ENCODE measurements at places on chromosomes 4 and X.

GRCh38 chr4:112637552-112637866 lies 566 bp downstream of the LARP7 start:
- no peak for DNase-seq

DNA sequence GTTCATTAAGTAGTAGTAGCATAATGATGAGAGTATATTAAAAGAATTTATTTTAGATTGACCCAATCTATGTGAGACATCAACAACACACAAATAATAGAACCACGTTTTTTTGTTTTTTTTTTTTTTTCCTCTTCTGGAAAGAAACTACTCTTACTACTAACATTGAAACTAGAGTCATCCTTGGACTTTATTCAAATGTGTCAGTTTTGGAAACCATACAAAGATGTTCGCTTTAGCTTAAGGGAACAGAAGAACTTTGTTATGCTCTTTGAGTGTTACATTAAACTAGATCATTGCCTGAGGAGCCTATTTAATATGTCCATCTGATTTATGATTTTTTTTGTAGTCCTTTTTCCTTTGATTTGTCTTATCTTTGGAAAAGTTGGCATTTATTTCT lies 166.7 kb downstream of the RPA4 start:
- DNase-seq: no peak

DNA sequence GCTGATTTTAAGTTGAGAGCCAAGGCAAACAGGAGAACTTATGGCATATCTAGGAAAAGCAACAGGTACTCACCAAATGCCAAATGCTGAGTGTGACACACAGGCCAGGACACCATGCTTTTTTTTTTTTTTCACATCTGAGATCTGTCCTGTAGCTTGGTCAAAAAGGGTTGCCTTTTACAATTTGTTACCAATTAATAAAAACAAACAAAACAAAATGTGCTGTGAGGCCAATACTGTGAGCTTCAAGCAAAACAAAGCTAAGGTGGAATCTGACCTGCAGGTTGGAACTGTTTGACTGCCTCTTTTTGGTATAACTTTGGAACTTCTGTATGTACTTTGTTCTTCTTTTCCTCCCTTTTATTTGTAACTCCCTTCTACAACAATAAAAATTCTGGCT lies 548.5 kb upstream of the IGFBP7 start:
- no peak for DNase-seq

DNA sequence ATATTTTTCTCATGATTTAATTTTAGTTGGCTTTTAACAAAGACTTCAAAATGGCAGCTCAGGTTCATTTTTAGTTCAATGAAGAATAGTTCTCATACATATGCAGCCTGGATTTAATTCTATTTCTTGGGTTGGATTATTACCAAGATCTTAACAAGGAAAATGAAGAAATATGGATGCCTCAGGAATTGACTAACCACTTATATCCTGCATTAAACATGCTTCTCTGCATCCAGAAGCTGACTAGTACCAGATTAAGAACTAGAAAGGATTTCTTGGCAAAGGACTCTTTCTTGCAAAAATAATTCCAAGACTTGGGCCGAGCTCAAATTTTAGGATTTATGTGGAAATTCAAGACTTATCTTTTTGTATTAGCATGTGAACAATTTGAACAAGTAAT lies 5.6 kb upstream of the KLHL2 start:
- DNase-seq: no peak

DNA sequence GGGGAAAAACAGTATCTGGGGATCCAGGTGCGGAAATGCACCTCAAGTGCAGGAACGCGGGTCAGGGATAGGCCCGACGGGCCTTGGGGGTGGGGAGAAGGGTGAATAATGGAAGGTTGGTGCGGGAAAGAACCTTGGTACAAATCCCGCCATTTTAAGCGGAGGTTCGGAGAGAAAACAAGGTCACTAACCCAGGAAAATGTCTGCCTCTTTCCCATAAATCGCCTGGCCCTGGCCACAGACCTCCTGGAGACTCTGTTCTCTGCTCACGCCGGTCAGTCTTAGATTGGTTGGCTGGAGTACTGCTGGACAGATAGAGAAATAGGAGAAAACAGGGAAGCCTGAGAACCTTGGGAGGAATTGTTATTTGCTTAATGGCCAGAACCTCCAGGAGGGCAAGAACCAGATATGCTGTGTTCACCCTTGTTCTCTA lies 897 bp upstream of the FBXL5 start:
- DNase-seq: no peak

DNA sequence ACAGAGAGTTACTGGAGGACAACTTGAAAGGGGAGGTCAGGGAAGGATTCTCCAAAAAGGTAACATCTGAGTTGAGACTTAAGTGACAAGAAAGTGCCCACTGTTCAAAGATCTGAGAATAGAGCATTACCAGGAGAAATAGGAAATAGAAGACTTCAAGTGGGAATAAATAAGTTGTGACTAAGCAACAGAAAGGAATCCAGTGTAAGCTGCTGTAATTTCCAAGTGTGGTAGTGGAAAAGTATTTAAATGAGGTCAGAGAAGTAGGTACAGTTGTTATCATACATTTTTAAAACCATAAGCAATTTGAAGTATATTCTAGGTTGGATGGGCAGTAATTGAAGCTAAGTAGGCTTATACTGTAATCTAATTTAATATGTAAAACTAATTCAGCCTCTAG lies 211.9 kb downstream of the FBXO8 start:
- DNase-seq: no peak

GRCh38 chr4:101411926-101412325 lies 64.6 kb upstream of the PPP3CA start:
- no peak for DNase-seq

Data from stimulated activated naive CD4-positive, alpha-beta T cell treated with Interleukin-2 at 50 U/mL for 16 hours (primary cell).